SIG-M5 (cell line): ENCODE measurements at places on chromosomes 3 and 15.

DNA sequence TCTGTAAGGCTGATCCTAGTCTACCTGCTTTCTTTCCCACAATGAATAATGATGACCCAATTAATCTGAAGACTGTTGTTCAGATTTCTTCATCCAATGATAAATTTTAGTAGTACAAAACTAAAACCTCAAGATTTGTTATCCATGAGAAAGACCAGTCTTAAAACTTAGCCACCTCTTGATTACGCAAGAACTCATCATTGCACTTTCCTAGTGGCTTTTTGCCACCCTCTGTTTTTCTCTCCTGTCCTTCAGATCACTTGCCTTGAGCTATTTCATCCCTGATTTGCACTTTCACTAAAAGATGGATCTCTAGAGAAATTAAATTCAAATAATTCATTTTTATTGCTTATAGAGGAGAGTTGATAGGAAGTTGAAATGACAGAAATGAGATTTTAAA, 142.7 kb upstream of the RBMS3 start:
- DNase-seq: no peak

GRCh38 chr3:182738583-182739411, 54.5 kb upstream of the ATP11B start:
- DNase-seq: no peak

GRCh38 chr3:127144631-127145030, 48.3 kb upstream of the PRR23E start:
- DNase-seq: no peak

DNA sequence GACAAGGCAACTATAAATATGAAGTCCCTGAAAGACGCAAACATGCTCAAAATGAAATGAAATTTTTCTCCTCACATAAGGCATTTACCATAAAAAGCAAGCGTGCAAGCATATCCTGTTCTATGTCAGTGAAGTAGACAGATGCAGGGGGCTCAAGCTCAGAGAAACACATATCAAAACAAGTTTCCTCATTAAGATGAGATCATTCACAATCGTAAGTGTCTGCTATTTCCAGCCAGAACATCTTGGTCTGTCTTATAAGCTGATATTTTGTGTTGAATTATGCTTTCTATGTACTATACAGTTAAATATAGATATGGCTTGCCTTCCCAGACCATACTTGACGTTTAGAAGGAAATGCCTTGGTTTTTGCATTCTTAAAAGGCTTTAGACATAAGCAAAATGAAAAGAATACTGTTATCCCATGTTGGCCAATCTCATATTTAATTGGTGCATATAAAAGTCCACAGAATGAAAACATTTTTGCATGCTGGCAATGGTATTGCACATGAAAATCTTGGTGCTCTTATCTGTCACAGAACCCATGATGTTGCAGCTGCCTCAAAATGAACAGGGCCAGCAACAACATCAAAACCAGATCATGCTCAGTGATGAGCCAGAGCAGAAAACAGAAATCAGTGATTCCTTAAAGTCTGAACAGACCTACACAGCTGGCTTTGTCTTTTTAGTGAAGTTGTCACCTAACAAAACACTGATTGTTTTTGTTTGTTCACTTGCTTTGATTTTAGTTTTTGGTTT, 65.4 kb downstream of the SIDT1 start:
- DNase-seq: no peak

DNA sequence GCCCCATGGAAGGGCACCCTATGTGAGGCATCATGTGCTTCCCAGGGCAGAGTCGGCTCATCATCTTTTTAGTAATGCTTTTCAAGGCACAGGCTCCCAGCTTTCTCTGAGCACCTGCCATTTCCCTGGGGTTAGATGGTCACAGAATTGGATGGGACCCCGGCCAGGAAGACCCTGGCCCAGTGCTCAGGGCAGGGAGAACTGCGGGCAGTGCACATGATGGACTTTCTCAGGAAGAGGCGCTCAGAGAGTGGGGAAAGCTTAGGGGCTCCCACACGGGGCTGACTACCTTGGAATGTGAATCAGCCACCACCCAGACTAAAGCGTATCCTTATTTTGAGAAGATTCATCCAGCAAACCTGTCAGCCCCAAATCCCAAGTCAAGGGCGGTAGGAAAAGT, 16.5 kb upstream of the SKOR1 start:
- no peak for DNase-seq

GRCh38 chr3:151398895-151399294, 14.3 kb upstream of the P2RY12 start:
- no peak for DNase-seq

- no peak for DNase-seq
Observed at GRCh38 chr15:81071120-81071519, 63.0 kb upstream of the CFAP161 start.

DNA sequence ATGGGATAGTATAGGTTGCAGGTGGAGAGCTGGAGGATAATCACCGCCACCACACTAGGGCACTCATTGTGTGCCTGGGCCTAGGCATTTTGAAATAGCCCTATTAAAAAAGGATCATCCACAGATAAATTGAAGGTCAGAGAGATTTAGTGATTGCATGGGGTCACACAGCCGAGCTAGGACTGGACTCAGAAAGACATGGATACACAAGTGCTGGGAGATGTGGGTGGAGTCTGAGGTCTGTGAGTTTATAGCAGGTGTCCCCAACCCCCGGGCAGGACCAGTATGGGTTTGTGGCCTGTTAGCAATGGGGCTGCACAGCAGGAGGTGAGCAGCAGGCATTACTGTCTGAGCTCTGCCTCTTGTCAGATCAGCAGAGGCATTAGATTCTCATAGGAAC, 5.3 kb upstream of the ANKDD1A start:
- DNase-seq: no peak

DNA sequence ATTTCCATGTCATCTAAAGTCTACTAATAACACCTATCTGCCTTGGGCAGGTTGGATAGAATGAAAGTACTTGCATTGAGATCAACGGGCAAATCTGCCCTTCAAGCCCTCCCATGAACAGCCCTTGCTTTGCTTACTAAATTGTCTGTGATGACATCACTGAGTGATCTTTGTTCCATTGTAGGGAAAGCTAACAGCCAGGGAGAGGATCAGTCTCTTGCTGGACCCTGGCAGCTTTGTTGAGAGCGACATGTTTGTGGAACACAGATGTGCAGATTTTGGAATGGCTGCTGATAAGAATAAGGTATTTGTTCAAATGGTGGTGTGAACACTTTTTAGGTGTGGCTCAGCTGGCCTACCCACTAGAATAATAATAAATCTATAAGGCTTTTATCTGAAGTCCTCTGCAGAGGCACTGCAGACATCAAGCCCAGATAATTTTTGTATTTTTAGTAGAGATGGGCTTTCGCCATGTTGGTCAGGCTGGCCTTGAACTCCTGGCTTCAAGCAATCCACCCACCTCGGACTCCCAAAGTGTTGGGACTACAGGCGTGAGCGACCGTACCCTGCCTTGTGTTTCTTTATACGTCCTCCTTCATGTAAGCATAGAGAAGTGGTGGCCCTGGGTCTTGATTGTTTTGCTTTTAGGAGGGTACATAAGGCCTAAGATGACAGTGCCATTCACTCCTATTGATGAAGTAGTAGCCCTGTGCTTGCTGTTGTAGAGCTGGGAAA, 5.7 kb downstream of the PCCB start:
- no peak for DNase-seq
